ENCODE measurements at places on chromosomes 7 and 10.
A peak's percentile ranks its signal among the peaks of the same experiment; 100 is the strongest.

- DNase-seq: no peak
Observed at GRCh38 chr10:125472010-125472607, 210.9 kb downstream of the TEX36 start.

DNA sequence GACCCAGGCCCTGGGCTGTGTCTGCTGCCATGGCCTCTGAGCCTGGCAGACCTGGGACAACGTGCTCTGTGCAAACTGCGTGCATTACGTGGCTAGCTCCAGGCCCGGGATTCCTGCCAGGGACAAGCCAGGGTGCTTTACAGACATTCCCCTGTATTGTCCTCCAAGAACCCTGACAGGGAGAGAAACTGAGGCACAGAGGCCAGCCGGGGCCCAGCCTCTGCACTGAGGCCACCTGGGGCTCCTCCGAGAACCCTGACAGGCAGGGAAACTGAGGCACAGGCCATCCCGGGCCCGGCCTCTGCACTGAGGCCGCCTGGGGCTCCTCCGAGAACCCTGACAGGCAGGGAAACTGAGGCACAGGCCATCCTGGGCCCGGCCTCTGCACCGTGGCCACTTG lies 64.9 kb downstream of the CFAP46 start:
- DNase-seq: no peak

DNA sequence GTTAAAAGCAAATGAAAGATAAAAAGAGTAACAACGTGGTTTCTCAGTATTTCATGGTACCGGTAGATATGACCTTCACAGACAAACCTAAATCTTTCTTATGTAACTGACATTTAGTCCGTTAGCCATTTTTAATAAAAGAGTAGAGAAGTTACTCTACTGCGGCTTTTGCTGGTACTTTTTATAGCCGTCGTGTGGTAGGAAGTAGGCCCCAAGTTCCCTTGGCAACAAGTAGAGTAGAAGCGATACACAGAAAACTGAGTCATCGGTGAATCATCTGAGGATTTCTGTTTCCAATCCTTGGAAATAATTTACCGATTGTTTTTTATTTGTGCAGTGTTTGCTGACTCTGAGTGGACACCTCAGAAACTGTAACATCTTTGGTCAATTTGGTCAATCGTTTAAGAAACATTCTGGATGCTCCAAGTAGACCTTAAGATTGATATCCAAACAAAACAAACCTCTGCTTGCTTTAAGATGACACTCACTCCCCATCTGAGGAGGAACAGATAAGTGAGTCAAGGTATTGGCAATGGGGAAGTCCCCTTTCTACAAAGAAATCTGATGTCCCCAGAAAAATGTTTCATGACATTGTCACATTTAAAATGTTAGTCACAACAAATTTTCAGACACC lies 63.9 kb upstream of the AHR start:
- DNase-seq: peak; percentile 55

- no peak for DNase-seq
Observed at GRCh38 chr7:111855842-111856227, 293.5 kb upstream of the IMMP2L start.

- no peak for DNase-seq
Observed at GRCh38 chr10:114502074-114502473, 97.8 kb upstream of the AFAP1L2 start.

DNA sequence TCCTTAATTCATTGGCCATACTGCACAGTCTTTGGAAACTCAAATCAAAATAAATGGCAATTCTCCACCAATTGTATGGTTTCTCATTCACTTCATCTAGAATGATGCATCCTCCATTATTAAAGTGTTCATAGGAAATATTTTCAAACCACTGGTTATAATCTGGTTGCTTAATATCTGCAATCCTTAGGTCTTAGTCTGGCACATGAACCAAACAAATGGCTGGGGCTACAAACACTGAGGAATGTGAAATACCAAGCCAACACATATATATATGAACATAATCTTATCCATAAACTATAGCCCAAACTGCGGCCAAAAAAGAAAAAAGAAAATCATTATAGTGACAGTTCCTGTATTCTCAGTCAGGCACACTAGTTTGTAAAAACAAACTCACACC lies 5.7 kb upstream of the MSS51 start:
- no peak for DNase-seq

DNA sequence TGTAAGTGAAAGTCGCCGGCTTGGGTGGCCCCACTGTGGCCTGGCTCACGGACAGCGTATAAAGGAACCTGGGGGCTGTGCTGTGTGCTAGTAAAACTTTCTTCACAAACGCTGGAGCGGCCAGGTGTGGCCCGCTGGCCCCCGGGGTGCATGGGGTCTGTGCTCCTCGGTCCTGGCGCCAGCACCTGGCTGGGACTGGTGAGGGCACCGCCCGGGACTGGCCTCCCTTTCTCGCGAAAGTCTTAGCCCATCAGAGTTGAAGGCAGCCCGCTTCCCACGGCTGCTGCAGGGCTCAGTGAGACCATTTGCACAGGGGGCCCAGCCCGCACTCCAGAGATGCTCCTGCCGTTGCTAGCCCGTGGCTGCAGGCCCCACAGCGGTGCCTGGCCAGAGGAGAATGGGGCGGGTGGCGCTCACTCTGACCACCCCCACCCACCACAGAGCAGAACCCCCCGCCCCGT lies 5.8 kb downstream of the PWWP2B start:
- DNase-seq: no peak

- no peak for DNase-seq
Observed at GRCh38 chr10:68235581-68235980, 3.7 kb upstream of the ATOH7 start.

DNA sequence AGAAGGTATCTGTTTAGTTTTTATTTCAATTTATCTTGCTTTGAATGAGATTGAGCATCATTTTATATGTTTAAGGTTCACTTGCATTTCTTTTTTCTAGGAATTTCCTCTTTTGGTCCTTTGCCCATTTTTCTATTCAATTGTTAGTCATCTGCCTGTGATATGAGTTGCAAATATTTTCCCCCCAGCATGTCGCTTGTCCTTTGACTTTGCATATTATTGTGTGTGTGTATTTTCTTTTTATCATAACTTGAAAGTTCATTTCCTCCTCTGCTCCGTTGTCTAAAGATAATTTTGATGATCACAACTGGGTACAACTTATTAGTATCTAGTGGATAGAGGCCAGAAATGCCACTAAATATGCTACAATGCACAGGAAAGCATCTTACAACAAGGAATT lies 132.7 kb upstream of the MDFIC start:
- DNase-seq: no peak

DNA sequence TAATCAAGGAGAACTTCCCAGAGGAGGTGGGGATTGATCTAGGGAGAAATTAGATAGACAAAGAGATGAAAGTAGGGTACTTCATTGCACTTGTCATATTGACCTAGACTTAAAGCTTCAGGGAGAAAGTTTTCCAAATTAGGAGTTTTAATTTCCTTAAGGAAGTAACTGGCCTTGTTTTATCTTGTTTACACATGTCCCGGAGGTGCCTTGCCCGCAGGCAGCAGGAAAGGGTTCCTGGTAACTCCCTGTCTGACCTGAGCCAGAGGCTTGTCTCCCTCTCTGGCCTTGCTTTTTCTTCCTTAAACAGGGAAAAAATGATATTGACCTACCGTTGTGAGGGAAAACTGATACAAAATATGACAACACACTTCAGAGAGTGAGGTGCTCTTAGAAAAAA lies 181.6 kb downstream of the EVX1 start:
- no peak for DNase-seq

DNA sequence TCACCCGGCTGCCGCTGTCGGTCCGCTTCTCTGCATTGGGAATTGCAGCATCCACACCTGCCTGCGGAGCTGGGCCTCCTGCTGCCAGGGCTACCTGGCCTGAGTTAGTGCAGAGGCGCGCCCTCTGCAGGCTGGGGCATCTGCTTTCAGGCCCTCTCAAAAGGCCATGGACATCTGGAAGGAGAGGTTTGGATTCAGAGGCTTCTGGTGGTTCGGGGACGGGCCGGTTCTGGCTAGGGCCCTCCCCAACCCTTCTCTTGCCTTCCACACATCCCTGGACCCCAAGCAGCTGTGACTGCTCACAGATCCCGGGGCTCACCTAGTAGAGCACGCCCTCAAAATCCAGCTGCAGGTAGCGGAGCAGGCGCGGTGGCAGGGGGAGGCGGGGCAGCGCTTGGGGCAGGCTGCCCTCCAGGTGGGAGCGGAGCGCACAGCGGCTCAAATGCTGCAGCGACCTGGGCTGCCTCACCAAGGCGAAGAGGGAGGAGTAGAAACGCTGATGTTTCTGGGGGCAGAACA lies 8.4 kb upstream of the GBX1 start:
- no peak for DNase-seq

- DNase-seq: no peak
Observed at GRCh38 chr10:7874864-7875263, 56.6 kb downstream of the TAF3 start.

- no peak for DNase-seq
Observed at GRCh38 chr10:4835494-4835918, 9.5 kb downstream of the AKR1E2 start.

DNA sequence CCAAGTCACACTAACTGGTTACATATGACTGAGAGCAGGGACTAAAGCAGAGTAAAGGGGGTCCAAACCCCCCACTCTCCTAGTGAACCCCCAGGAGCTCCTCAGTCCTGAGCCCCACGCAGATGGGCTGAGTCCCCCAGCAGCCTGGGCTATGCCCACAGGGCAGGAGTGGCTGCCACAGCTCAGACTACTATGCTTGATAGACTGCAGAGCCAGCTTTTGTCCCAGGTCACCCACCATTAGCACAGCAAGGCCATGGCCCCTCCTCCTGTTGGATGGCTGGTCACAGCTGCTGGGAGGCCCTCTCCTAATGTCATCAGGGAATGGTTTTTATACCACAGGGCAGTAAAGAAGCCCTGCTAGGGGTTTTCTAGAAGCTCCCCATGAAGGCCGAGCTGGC lies 46.3 kb upstream of the FGFR2 start:
- DNase-seq: no peak

DNA sequence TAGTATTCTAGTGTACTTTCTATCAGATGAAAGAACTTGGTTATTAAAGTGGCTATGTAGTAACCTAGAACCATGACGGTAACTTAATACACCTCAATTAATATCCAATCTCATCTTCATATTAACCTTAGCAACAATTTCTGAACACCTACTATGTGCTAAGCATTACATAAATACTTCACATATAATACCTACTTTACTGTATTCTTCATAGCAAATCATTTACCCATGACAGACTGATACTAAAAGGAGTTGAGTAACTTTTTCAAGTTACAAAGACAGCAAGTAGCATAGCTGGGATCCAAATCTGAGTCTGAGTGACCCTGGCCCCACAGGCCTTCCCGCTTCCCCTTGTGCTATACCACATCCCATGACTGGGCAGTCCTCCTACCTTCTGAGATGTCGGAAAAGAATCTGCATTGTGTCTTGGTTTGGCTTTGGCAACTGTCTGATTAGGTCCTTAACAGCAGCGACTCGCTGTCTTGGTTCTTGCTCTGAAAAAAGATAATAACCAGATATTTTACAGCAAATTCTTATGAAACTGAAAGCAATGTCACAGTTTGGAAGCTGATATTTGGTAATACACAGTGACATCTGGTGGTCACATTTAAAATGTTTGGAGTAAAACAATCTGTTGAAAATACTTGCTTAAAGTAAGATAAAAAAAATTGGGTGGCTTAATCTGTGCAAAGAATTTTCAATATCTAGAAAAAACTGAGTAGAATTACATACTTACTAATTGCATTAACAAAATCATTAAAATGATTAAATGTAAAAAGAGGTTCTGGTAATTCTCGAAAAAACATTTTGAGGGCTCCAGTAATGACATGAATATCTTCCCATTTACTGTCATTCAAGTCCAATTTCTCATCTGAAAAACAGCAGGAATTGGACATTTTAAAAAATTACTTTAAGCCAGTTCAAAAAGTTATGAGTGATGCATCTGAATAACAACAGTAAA lies 120.1 kb downstream of the ARHGAP12 start:
- DNase-seq: no peak

GRCh38 chr7:43454936-43455518 lies 127.9 kb upstream of the STK17A start:
- no peak for DNase-seq

- no peak for DNase-seq
Observed at GRCh38 chr10:61904733-61905725, 3.5 kb downstream of the ARID5B start.

- peak; percentile 56 for DNase-seq
Observed at GRCh38 chr10:100510533-100511308, 8.9 kb downstream of the SEC31B start.

GRCh38 chr10:110498087-110498981 lies 627 bp downstream of the DUSP5 start:
- peak; percentile 14 for DNase-seq

GRCh38 chr10:69878038-69878437 lies 76.3 kb downstream of the COL13A1 start:
- DNase-seq: no peak

DNA sequence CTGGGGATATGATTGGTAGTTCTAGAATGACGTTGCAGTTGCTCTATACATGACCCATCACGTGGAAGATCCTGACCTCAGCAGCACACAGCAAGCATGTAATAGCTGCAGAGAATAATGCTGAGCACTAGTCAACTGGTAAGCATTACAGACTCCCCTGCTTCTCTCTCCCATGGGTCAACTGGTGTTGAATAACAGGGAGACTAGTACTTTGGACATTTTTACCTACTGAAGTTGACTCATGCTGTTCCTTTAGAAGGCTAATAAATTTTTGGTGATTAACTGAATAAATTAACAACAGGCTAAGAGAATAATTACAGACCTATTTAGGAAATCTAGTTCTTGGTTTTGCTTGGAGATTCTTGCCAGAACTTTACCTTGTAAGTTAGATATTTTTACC lies 234.1 kb downstream of the AUTS2 start:
- no peak for DNase-seq

GRCh38 chr10:14621037-14621436 lies 153.7 kb downstream of the FAM107B start:
- DNase-seq: no peak

DNA sequence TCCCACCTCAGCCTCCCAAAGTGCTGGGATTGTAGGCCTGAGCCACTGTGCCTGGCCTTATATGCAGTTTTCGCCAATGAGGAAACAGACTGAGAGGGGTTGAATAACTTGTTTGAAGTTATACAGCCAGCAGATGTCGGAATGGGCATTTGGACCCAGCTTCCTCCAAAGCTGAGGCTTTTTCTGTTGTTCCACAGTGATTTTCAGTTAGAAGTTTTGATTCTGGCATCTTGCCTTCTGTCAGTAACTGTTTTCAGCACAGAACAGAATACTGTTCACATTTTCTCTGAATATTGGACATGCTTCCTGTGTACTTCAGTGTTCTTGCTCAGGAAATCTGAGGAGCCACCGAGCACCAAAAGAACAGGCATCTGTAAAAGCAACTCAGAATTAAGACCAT lies 287.2 kb downstream of the CAMK1D start:
- no peak for DNase-seq

GRCh38 chr10:8389630-8390029 lies 335.1 kb downstream of the GATA3 start:
- DNase-seq: no peak

GRCh38 chr7:97770850-97771249 lies 39.0 kb downstream of the TAC1 start:
- DNase-seq: no peak

DNA sequence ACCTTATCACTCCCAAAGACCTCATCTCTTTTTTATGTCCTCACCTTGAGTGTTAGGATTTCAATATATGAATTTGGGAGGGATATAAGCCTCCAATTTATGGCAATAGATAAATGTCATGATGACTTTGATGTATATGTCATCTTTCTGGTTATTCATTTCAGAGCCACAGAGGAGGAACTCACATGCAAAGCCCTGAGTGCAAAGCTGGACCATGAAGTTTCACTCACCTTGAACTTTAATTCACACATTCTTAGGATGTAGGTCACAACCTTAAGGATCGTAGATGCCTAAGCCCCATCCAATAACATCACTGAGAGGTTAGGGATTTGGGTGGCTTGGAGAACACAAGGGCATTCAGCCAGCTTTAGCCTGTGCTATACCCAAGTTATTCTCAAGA lies 81.9 kb upstream of the ZPBP start:
- no peak for DNase-seq
